Activated naive CD4-positive, alpha-beta T cell treated with anti-CD3 and anti-CD28 coated beads, Interleukin-2, amount 50 U/mL, for 16 hours (primary cell): ENCODE measurements at places on chromosomes 11 and 22.

GRCh38 chr11:128896356-128896755 lies 5.2 kb downstream of the KCNJ5 start:
- DNase-seq: no peak

GRCh38 chr22:47293368-47294221 lies 531.1 kb downstream of the TBC1D22A start:
- no peak for DNase-seq

GRCh38 chr11:92266806-92267205 lies 42.2 kb downstream of the FAT3 start:
- DNase-seq: no peak

GRCh38 chr11:122523846-122524805 lies 131.4 kb upstream of the UBASH3B start:
- no peak for DNase-seq

- no peak for DNase-seq
Measured at GRCh38 chr22:24445481-24446259, 18.3 kb downstream of the ADORA2A start.
